ENCODE measurements at places on chromosomes 16 and 17. TPM values are rescaled to one million over a fixed set of nuclear protein-coding genes. Genes with fewer than 3 reads are reported as not detected.

- DNase-seq, result no peak
Measured at GRCh38 chr17:48996722-48997102, 473 bp upstream of the IGF2BP1 start.

- no peak for DNase-seq
Measured at GRCh38 chr17:7011942-7012254, 526 bp upstream of the RNASEK start.

DNA sequence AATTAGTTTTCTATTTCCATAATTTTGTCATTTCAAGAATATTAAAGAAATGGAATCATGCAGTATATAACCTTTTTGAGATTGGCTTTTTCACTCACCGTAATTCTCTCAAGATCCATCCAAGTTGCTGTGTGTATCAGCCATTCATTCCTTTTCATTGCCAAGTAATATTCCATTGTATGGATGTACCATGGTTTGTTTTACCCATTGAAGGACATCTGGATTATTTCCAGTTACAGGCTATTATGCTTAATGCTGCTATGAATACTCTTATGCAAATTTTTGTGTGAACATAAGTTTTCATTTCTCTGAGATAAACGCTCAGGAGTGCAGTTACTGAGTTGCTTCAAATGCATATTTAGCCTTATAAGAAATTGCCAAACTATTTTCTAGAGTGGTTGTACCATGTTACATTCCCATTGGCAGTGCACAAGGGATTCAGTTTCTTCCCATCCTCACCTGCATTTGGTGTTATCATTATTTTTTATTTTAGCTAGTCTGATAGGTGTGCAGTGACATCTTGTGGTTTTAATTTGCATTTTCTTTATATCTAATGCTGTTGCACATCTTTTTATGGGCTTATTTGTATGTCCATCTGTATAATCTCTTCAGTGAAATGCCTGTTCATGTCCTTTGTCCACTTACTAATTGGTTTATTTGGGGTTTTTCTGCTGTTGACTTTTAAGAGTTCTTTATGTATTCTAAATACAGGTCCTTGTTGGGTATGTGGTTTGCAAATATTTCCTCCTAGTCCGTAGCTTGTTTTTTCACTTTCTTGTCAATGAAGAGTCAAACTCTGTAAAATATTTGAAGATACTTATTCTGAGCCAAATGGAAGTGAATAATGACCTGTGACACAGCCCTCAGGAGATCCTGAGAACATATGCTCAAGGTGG lies 32.7 kb downstream of the BMERB1 start:
- no peak for DNase-seq

GRCh38 chr17:34841467-34841866 lies 119.8 kb downstream of the CCT6B start:
- no peak for DNase-seq

DNA sequence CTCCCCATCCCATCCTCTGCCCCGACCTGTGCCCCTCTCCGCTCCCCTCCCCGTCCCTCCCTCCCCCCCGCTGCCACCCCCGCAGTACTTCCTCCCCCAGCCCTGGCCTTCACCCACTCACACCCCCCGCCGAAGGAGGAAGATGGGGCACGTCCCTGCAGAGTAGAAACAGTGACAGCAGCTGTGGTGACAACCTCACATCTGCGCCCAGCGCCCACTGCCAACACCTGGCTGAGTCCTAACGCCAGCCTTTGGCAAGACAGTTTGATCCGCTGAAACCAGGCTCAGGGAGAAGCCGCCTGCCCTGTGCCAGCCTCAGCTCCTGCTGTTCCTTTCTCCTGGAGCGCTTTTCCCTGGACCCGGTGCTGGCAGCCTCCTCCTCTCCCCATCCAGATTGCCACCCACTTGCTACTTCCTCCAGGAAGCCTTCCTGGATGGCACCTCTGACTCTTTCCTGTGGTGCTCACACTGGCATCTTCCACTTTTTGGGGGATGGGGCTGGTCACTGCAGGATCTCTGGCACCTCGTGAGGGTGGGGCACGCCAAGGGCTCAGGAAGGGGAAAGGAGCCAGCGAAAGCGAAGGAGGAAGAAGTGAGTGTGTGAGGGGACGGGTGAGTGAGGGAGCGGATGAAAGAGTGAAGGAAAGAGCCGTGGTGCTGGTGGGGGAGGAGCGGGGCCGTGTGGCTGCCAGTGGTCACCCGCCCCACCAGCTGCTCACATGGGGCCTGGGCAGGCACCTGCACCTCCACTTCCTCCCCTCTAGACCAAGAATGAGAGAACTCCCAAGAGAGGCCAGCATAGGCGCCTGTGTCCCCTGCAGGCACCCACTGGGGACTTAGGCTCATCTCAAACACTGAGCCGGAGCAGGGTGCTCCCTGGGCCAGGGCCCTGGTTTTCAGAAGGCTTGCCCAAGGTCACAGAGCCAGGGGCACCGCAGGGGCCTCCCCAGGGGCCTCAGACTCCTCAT lies 27.0 kb downstream of the ZFPM1 start:
- no peak for DNase-seq

ACAP1 gene
- total RNA-seq, result 13.8 TPM

- DNase-seq, result no peak
Measured at GRCh38 chr16:47467501-47467900, 6.4 kb downstream of the PHKB start.

- DNase-seq, result no peak
Measured at GRCh38 chr16:73275024-73275423, 227.1 kb upstream of the ZFHX3 start.

GRCh38 chr17:4504188-4504587 lies 5.5 kb downstream of the SPNS2 start:
- DNase-seq, result no peak

GRCh38 chr16:16122264-16122663 lies 101.0 kb downstream of the ABCC6 start:
- no peak for DNase-seq

ELMO3 gene
- total RNA-seq, result 0.44 TPM

TEKT1 gene
- total RNA-seq, result not detected

DNA sequence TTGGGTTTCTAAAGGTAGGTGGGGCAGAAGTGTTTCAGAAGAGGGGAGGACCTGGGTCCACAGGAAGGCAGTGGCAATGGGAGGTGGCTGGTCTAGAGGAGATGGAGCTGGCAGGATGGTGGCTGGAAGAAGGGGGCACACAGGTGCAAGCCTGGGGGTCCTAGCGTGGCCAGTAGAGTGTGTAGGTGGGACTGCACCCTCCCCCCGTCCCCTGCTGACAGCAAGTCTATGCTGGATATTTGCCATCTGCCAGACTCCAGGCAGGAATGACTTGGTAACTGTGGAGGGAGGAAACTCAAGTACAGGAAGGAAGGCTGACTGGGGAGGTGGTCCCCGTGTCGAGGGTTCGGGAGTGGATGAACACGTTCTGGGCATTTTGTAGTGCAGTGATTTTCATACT lies 8.6 kb downstream of the MED9 start:
- no peak for DNase-seq

DNA sequence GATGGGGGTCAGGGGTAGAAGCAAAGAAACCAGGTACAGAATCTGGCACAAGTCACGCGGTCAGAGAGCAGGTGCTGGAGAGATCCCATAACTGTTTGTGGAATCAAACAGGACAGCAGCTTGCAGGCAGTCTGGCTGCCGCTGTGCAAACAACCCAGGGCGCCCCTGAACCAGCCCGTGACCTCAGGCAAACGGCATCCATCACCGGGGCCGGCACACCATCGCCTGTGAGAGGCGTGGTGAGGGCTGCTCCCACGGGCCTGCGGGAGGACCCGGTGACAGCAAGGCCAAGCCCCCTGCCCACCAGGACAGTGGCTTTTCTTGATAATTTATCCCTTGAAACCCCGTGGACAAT lies 47.9 kb downstream of the CBFA2T3 start:
- no peak for DNase-seq

- DNase-seq, result no peak
Measured at GRCh38 chr16:68342620-68343019, 31.8 kb downstream of the PRMT7 start.

DNA sequence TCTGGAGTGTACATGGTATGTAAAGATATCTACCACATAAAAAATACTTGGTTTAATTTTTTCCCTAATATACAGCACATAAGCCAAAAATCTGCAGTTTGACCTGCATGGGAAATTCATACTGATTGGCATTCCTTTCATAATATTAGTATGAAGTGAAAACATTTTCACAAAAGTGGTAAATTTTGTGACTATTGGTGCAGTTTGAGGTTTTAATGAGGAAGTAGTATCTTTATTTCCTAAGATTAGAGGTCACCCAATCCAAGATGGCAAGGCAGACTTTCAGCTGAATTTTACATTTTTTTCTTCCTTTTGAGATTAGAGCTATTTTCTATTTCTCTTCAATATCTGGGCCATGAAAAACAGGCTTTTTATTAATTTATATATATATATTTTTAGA lies 21.2 kb downstream of the METTL9 start:
- no peak for DNase-seq

KRTAP4-1 gene
- not detected for total RNA-seq

DNA sequence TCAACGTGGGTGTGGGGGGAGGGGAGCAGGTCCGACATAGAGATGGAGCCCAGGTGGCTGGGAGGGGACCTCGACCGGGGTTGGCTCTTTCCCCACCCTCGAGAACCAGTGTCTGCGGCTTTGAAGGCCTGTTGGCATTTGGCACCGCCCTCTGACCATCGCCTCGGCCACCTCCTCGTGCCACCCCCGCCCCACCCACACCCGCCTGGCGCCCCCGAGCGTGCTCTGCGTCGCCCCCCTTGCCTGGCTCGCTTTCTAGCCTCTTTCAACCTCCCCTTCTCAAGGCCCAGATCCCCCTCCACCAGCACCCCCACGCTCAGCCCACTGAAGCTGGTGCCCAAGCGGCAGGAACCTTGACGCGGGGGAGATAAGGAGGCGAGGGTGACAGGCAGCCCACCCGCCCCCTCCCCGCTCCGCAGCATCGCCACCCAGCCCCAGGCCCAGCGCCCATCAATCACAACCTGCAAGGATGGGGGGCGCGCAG lies 619 bp downstream of the CACNB1 start:
- DNase-seq, result peak; percentile 19

GRCh38 chr17:58403311-58403710 lies 14.0 kb downstream of the RNF43 start:
- no peak for DNase-seq

CCL17 gene
- total RNA-seq, result not detected

CRYBA1 gene
- not detected for total RNA-seq

GRCh38 chr17:69967910-69968411 lies 107.1 kb upstream of the KCNJ16 start:
- no peak for DNase-seq

ABCA8 gene
- total RNA-seq, result 31.2 TPM

GRCh38 chr16:88815901-88816589 lies 4.3 kb upstream of the APRT start:
- DNase-seq, result no peak

GRCh38 chr16:85845266-85845665 lies 45.8 kb downstream of the COX4I1 start:
- DNase-seq, result no peak

GRCh38 chr17:29567554-29568330 lies 759 bp upstream of the TP53I13 start:
- peak; percentile 71 for DNase-seq

DNA sequence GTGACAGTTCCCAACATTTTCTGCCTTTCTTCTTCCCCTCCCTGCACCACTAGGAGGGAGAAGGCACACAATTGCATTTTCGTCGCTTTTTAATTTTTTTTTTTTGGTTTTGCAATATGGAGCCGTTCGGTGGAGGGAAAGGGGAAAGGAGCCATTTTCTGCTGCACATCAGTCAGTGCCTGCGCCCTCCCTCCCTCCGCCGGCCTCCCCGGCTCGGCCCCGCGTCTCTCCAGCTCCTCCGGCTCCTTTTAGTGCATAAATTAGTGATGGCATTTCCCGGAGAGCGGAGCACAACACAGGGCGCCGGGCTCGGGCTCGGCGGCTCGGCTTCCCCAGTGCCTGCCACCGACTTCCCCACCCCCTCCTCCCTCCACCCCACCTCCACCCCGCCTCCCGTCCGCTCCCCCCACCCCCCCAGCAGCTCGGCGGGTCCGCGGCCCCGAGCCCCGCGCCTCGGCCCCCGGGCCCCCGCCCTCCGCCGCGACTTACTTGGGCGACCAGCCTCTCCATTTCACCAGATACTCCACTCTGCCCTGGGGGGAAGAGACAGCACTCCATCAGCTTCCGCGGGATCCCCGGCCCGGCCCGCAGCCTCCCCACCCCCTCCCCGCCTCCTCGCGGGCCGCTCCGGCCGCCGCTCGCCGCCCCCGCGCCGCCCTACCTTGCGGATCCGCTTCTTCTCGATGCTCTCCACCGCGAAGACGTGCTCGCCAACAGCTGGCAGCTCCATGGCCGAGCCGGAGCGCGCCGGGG lies 542 bp downstream of the CBX4 start:
- peak; percentile 54 for DNase-seq

GRCh38 chr16:52368859-52369258 lies 178.1 kb downstream of the TOX3 start:
- DNase-seq, result no peak

GRCh38 chr17:8152112-8152775 lies at the start of gene PER1:
Gene PER1 (minus strand): TSS chr17:8152404. CDS start chr17:8150706, 1,698 bp downstream.
- peak; percentile 98 for DNase-seq

GRCh38 chr17:31008374-31009041 lies 37.7 kb downstream of the RNF135 start:
- peak; percentile 42 for DNase-seq

- DNase-seq, result peak; percentile 64
Measured at GRCh38 chr16:87581857-87582215, 20.5 kb upstream of the JPH3 start.

GRCh38 chr17:50519141-50519834 lies 11.0 kb downstream of the MYCBPAP start:
- DNase-seq, result no peak

- DNase-seq, result peak; percentile 10
Measured at GRCh38 chr16:80084614-80085013, 456.2 kb upstream of the DYNLRB2 start.

C16orf92 gene
- not detected for total RNA-seq

TP53TG3F gene
- not detected for total RNA-seq

DNA sequence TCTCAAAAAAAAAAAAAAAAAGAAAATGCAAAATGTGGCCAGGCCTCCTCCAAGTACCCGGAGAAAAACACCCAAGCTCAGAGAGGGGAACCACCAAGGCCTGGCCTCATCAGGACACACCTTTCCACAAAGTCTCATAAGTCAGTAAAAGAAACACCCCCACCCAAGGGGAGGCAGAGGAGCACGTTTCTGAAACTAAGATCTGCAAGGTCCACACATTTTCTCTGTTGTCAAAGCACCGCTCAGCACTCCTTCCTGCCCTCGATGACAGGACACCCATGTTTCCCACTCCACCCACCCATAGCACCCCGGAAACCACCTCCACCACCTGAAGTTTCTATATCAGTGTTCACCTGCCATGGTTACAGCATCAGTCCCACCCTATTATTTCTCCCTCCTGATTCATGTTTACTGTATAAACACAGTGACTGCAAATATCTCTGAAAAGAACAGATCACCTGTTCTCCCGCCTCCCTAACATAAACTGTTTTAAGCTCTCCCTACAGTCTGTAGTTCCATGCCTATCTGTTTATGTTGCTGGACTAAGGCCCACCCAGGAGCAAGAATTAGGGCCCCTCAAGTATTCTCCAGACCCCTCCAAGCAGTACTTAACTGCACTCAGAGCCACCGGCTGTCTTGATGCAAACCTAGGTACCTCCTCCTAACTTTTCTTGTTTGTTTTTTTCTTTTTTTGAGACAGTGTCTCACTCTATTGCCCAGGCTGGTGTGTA lies 2.0 kb downstream of the CORO7 start:
- DNase-seq, result no peak

- no peak for DNase-seq
Measured at GRCh38 chr17:74757931-74758847, 9.8 kb downstream of the NHERF1 start.

- peak; percentile 83 for DNase-seq
Measured at GRCh38 chr16:85151603-85152413, 39.5 kb upstream of the CIBAR2 start.
